ENCODE measurements at places on chromosomes 12 and 14.

DNA sequence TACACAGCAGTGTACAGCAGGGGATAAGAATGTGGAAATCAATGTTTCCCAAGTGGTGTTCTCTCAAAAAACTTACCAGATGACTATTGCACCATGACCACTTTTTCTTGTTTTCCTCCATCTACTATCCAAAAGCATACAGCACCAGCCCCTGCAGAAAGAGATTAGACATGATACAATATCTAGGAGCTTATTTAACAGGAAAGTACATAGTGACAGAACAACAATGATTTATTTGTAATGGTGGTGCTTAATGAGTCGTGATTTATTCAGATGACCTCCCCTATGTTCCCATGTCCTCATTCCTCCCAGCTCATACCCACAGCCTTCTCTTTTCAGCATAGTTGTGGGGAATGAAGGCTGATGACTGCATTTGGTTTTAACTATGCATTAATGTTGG lies 413.6 kb downstream of the BTG1 start:
- H3K4me1 ChIP-seq, result no peaks in the 10 kb centered on the region
- no peaks in the 10 kb centered on the region for H3K36me3 ChIP-seq
- H3K27me3 ChIP-seq, result no peaks in the 10 kb centered on the region
- H3K4me3 ChIP-seq, result no peak overlapping the region

GRCh38 chr14:90523544-90523943 lies 126.7 kb downstream of the CALM1 start:
- H3K36me3 ChIP-seq, result no peaks in the 10 kb centered on the region
- no peak overlapping the region for H3K27ac ChIP-seq
- no peaks in the 10 kb centered on the region for H3K4me1 ChIP-seq
- no peak for DNase-seq
- no peaks in the 10 kb centered on the region for H3K27me3 ChIP-seq

GRCh38 chr12:94326234-94326633 lies 133.4 kb downstream of the CEP83 start:
- no peak for DNase-seq
- H3K36me3 ChIP-seq, result no peaks in the 10 kb centered on the region
- no peak overlapping the region for H3K27ac ChIP-seq
- no peak overlapping the region for H3K4me3 ChIP-seq

GRCh38 chr12:115660211-115660805 lies 617.2 kb downstream of the MED13L start:
- no peaks in the 10 kb centered on the region for H3K27me3 ChIP-seq
- no peaks in the 10 kb centered on the region for H3K4me1 ChIP-seq
- H3K36me3 ChIP-seq, result no peaks in the 10 kb centered on the region
- no peak overlapping the region for H3K27ac ChIP-seq

DNA sequence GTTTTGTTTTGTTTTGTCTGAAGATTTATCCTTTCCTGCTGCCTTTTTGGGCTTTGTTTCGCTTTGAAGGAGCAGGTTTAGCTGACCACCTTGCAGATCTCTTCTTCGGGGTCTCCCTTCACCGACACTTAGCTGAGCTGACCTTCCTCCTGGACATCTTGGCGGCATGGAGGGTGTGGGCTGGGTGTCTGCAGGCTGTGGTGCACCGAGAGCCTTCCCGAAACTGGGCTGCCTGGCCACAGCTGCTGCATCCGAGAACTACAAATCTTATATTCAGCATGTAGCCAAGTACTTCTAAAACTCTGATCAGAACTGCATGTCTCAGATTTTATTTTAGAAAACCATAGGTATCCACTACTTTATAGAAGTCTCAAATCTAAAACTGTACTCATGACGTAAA lies 84.9 kb downstream of the PPFIBP1 start:
- H3K4me1 ChIP-seq, result peaks cover 4% of the 10 kb centered on the region
- H3K36me3 ChIP-seq, result no peaks in the 10 kb centered on the region
- no peak overlapping the region for H3K4me3 ChIP-seq

- no peak overlapping the region for H3K27ac ChIP-seq
- DNase-seq, result no peak
- H3K4me3 ChIP-seq, result no peak overlapping the region
- H3K4me1 ChIP-seq, result peaks cover 26% of the 10 kb centered on the region
Observed at GRCh38 chr12:52122540-52122871, 43.0 kb downstream of the SMIM41 start.

DNA sequence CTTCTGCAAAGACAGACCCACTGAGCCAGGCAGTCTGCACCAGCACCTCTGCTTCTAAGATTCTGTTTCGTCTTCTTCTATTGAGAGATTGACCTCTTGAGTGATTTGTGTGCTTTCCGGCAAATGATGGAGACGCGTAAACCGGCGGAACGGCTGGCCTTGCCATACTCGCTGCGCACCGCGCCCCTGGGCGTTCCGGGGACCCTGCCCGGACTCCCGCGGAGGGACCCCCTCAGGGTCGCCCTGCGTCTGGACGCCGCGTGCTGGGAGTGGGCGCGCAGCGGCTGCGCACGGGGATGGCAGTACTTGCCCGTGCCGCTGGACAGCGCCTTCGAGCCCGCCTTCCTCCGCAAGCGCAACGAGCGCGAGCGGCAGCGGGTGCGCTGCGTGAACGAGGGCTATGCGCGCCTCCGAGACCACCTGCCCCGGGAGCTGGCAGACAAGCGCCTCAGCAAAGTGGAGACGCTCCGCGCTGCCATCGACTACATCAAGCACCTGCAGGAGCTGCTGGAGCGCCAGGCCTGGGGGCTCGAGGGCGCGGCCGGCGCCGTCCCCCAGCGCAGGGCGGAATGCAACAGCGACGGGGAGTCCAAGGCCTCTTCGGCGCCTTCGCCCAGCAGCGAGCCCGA lies 703 bp downstream of the ASCL4 start:
- H3K4me3 ChIP-seq, result no peak overlapping the region
- H3K4me1 ChIP-seq, result no peaks in the 10 kb centered on the region
- DNase-seq, result no peak
- no peaks in the 10 kb centered on the region for H3K36me3 ChIP-seq

DNA sequence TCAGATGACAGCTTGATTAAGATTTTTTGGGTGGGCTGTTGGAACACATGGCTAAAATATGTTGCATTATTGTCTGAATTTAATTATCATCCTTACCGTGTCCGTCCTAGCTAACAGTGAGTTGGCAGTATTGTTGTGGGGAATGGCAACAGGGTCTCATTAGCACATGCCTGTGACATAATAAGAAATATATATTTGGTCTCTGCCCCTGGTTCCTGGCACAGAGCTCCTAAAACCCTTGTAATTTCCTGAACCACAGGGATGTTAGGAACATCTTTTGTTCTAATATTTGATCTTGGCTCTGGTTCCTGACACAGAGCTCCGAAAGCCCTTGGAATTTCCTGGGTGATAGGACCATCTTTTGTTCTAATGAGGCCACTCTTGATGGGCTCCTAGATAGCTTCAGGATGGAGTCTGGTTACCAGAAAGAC lies 76.0 kb downstream of the SYNE2 start:
- peaks cover 13% of the 10 kb centered on the region for H3K4me1 ChIP-seq
- no peaks in the 10 kb centered on the region for H3K36me3 ChIP-seq
- H3K4me3 ChIP-seq, result no peak overlapping the region
- peak overlapping the region; percentile 55 for H3K27ac ChIP-seq
- H3K27me3 ChIP-seq, result no peaks in the 10 kb centered on the region

DNA sequence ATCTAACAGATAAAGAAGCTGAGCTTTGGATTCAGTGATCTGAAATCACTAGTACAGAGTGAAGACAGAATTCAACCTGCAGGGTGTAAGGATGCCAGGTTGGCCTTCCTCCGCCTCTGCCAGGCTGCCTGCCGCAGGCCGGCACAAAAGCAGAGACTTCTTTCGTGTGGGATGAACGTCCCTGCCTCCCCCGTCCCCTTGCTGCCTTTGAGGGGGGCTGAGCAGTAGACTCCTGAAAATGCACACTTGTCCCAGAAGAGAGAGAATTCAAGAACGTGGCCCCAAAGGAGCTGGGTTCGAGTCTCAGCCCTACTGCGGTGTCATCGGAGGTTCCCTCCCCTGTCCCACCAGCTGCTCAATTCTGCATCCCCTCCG lies 154.3 kb downstream of the BCL11B start:
- H3K4me3 ChIP-seq, result no peak overlapping the region
- H3K27ac ChIP-seq, result no peak overlapping the region
- no peaks in the 10 kb centered on the region for H3K36me3 ChIP-seq
- H3K4me1 ChIP-seq, result no peaks in the 10 kb centered on the region
- DNase-seq, result no peak
- H3K27me3 ChIP-seq, result no peaks in the 10 kb centered on the region

- H3K27me3 ChIP-seq, result peaks cover 3% of the 10 kb centered on the region
- no peaks in the 10 kb centered on the region for H3K36me3 ChIP-seq
- no peak for DNase-seq
- no peak overlapping the region for H3K4me3 ChIP-seq
- no peaks in the 10 kb centered on the region for H3K4me1 ChIP-seq
Observed at GRCh38 chr12:107244584-107244983, 151.2 kb upstream of the CRY1 start.

GRCh38 chr14:28323951-28324741 lies 442.4 kb upstream of the FOXG1 start:
- H3K27me3 ChIP-seq, result no peaks in the 10 kb centered on the region
- H3K36me3 ChIP-seq, result no peaks in the 10 kb centered on the region
- no peak for DNase-seq
- H3K4me1 ChIP-seq, result no peaks in the 10 kb centered on the region
- no peak overlapping the region for H3K27ac ChIP-seq
- no peak overlapping the region for H3K4me3 ChIP-seq

GRCh38 chr12:58365087-58365390 lies 423.7 kb downstream of the ATP23 start:
- H3K27me3 ChIP-seq, result no peaks in the 10 kb centered on the region
- H3K27ac ChIP-seq, result no peak overlapping the region
- no peaks in the 10 kb centered on the region for H3K4me1 ChIP-seq
- H3K4me3 ChIP-seq, result no peak overlapping the region

DNA sequence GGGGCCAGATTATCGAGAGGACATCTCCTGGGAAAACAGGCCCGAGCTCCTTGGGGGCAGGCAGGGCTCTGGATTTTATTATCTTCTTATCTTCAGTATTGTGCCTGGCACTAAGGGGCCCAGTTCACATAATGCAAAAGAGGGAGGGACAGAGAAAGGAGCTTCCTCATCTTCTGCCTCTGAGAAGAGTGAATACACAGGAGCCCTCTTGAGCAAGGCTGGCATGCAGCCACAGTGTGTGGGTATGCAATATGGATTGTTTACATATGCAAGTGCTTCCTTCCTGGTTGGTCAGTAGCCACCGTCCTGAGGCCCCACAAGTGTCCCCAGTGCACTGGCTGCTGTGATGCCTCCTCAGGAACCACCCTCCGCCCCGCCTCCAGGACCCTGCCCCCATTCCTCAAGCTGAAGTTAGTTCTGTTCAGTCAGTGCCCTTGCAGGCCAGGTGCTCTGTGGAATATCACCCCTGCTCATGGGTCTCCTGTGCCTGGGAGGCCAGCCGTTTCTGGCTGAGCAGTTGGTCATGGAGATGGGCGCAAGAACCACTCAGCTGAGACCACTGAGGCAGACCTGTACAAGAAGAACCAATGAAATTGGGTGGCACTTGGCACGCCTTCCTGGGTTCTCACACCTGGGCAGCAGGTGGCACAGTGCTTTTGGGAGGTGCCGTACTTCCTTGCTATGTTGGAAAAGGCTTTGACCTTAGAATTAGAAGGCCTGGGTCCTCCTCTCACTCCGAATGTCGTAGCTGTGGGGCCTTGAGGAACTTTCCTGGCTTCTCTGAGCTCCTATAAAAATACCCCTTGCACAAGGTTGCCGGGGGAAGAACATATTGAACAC lies 35.1 kb upstream of the ACTN1 start:
- H3K27me3 ChIP-seq, result no peaks in the 10 kb centered on the region
- H3K36me3 ChIP-seq, result no peaks in the 10 kb centered on the region
- no peak overlapping the region for H3K27ac ChIP-seq
- no peak overlapping the region for H3K4me3 ChIP-seq

DNA sequence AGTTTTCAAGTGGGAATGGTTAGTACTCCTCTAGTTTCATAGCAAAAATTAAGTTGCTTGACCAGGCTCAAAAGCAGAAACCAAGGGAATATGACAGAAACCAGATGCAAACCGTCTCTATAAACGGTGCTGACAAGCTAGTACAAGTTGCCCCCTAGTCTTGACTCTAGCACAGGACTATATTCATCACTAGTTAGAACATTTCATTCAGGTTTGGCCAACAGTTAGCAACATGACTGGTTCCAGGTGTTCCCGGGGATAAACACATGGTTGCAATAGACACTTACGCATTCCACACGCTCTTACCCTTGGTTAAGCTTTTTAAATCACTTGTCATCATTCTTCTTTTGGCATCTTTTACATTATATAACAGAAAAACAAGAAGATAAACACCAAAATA lies 103.6 kb downstream of the SCFD1 start:
- H3K4me1 ChIP-seq, result no peaks in the 10 kb centered on the region
- no peak overlapping the region for H3K27ac ChIP-seq
- H3K27me3 ChIP-seq, result no peaks in the 10 kb centered on the region

DNA sequence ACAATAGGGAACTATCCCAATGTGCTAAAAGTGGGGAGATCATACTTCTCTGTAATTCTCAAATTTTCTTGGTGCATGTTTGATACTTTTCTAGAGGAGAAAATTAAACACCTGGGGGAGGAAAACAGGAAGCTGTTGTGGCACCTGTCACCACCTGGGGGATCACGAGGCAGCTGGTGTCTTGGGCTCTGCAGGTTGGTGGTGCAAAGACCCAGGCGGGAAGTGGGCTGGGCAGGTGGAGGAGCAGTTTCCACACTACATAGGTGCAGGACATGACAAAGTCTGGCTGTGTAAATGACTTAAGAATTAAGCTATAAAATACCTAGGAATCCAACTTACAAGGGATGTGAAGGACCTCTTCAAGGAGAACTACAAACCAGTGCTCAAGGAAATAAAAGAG lies 23.2 kb downstream of the PEX5 start:
- H3K27ac ChIP-seq, result no peak overlapping the region
- no peak for DNase-seq
- no peak overlapping the region for H3K4me3 ChIP-seq
- no peaks in the 10 kb centered on the region for H3K27me3 ChIP-seq

DNA sequence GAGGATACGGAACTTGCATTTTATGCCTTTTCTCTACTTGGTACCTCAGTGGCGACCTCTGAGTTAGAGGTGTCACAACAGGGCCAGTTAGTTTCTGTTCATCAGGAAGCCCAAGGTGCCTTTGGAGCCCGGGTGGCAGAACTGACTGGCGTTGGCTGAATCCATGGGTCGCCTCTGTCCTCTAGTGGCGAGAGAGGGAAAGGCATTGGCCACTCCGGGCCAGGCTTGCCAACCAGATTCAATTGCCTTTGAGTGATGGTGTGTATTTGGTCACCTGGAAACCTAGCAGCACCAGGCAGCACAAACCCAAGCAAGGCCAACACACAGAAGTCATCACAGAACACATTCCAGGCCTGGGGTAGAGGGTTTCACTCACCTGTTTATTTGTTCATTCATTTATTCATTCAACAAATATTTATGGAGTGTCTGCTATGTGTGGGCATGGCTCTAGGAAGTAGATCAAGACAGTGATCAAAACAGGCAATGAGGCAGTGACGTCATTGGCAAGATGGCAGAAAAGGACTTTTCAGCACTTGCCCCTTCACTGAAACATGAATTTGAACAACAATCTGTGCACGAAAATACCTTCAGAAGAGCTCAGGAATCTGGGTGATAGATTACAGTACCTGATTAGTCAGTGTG lies 40.5 kb upstream of the KCNA5 start:
- no peaks in the 10 kb centered on the region for H3K27me3 ChIP-seq
- peak; percentile 45 for DNase-seq
- no peak overlapping the region for H3K27ac ChIP-seq
- no peaks in the 10 kb centered on the region for H3K36me3 ChIP-seq
- H3K4me1 ChIP-seq, result no peaks in the 10 kb centered on the region
- H3K4me3 ChIP-seq, result no peak overlapping the region

Measured in endothelial cell of umbilical vein (primary cell).